Globus pallidus (tissue), 1 donor: ENCODE measurements at places on chromosomes 6 and 20.
A peak's percentile ranks its signal among the peaks of the same experiment; 100 is the strongest.

DNA sequence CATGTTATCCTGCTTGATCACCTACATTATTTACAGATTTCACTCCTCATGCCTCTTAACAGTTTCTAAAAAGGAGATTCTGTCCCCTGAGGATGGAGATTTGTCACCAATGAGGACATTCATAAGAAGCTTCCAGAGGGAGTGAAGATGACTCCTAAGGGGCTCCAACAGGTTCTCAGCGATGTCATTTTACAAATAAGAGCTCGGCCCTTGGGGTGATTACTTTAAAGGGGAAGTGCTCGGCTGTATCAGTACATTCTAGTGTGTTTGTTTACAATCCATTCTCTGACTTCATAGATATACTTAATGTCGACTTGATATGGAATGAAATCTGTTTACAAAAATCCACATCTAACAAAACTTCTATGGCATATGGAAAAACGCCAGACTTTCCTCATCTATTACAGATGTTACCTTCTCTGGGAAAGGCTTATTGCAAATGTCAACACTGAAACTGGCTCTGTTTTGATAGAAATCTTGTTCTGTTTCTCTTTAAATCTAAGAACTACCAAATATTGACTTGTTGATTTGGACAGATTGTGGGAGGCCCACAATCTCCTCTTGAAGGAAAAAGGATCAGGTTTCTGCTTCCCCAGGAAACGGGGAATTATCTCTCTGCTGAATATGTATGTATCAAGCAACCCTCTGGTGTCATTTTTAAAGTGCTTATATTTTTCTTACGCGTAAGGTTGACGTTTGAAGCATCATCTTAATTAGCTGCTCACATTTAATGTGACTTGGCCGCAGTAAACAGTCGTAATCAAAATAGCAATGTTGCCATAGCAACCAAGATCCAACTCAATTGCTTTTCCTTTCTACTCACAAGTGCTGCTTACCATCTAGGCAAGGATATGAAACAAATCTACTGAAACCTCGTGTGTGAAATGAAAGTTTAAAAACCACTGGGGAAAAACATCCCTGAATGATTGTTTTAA lies 95.7 kb downstream of the SHLD1 start:
- DNase-seq = no peak

DNA sequence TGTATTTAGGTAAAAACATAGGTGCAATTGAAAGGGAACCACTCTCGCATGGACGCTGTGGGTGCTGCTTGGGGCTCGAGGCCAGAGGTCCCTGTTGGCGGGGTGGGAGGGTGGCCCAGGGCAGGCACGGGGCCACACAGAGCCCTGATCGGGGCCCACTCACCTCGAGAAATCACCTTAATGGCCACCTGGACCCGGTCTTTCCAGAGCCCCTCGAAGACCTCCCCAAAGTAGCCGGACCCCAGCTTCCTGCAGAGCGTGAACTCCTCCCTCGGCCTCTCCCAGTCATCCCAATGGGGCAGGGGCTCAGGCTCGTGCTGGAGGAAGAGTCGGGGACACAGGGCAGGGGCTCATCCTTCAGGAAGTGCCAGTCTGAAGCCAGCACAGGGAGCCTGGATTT lies 3.8 kb downstream of the PTK6 start:
- no peak for DNase-seq

- peak; percentile 57 for DNase-seq
Observed at GRCh38 chr6:104527761-104528415, 331.8 kb downstream of the HACE1 start.

DNA sequence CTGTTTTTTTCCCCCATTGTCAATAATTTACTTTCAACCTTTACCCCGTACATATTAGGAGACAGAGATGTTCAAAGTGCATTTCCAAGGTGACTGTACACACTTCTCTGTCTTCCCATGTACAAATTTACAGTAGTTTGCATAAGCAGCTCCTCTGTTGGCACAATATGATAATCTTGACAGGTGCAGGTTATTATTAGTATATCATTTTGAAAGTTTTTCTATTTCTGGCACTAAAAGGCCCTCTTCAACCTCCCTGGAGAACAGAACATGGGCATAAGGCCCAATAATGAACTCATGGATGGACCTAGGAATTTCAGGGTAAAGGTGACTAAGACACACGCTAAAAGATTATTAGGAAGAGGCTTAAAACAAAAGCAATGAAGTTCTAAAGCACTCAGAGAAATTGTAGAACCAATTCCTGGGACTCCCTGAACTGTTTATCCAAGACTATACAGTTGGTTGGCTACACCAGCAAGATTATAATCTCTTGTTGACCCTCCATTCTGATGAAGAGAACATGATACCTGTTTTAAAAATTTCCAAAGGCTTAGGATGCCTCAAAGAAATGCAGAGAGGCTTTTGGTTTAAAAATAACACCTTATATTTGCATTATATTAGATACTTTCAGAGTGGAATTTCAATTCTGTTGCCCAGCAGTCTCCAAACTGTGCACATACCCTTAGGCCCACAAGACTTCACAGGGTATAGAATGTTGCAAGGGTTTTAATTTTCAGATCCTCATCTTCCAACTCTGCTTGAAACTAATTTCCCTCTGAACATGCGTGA lies 1.1 kb downstream of the AIG1 start:
- peak; percentile 22 for DNase-seq

GRCh38 chr6:101513181-101513580 lies 119.7 kb downstream of the GRIK2 start:
- no peak for DNase-seq

GRCh38 chr20:32436142-32436861 lies 78.2 kb downstream of the ASXL1 start:
- DNase-seq = no peak

- no peak for DNase-seq
Observed at GRCh38 chr6:18081025-18081668, 41.3 kb downstream of the NHLRC1 start.

GRCh38 chr20:51104960-51105920 lies 82.3 kb upstream of the KCNG1 start:
- DNase-seq = no peak

DNA sequence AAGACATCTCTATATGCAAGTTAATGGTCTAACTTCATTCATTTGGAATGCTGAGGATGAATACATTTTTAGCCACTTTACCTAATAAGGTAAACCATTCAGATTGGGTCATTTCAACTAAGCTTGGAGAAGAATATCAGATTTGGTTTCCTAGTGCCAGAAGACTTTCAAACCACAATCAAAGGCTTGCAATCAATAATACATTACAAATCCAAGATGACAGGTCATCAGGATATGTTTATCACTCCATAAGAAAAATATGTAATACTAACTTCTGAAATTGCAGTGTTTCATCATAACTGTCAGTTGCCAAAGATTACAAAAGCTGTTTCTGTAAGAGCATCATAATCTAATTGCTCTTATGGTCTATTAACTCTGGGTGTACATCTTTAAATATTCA lies 654.0 kb downstream of the COL12A1 start:
- no peak for DNase-seq

DNA sequence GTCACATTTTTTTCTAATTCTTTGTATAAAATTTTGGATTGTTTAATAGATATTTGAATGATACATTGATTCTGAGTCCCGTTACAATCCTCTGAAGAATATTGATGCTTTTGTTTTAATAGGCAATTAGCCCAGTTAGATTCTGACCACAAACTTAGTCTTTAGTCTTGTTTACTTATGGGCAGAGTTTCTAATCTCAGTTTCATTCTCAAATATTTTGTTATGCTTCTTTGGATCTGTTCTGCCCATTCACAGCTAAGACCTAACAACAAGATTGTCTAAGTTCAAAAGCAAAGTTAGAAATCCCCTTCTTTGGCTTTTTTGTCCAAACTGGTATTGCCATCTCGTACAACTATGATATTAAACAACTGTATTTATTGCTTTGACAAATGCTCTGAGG lies 58.0 kb downstream of the TBXT start:
- no peak for DNase-seq
